ENCODE measurements at places on chromosomes 7 and 10.
A peak's percentile ranks its signal among the peaks of the same experiment; 100 is the strongest.

- DNase-seq = peak; percentile 97
Observed at GRCh38 chr7:7100432-7100849, 81.9 kb upstream of the C1GALT1 start.

GRCh38 chr7:98223351-98223897 lies 12.2 kb downstream of the BHLHA15 start:
- DNase-seq = no peak

- peak; percentile 54 for DNase-seq
Observed at GRCh38 chr7:12712236-12712635, 24.8 kb downstream of the ARL4A start.

DNA sequence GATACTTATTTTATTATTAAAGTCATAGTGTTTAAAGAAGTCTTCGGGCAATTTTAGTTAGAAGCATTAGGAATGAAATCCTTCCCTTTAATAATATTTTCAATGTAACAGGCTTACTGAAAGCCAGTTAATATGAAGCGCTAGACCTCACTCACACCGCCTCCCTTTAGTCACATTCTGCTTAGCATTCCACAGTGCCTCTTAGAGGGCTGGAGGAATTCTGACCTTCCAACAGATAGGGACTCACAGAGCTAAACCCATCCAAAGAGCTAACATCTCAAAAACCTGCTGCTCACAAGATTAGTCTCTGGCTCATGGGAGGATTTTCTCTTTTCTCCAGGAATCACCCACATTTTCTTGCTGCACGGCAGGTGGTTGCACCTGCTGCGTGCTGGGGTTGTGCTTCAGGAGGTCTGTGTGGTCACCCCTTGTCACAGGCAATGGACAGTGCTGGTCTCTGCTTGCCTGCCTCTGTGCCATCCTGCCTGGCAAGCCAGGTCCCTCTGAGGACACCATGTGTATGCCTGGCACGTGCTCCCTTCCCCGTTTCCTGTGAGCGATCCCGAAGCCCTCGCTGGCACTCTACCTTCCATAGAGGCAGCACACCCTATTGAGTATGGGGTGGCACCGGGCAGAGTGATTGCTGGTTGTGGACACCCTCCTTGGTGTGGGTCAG lies 91.8 kb downstream of the KLF6 start:
- DNase-seq = no peak

DNA sequence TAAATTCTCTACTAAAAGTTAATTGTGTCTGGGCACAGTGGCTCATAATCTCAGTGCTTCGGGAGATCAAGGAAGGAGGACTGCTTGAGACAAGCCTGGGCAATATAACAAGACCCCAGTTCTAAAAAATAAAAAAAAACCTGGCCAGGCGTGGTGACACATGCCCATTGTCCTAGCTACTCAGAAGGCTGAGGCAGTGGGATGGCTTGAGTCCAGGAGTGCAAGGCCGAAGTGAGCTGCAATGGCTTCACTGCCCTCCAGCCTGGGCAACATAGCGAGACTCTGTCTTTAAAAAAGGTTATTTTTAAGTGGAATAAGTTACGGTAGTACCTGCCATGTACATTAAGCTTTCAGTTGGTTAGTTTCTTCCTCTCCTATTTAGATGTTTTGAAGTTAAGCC lies 28.9 kb downstream of the CDK14 start:
- DNase-seq = no peak

DNA sequence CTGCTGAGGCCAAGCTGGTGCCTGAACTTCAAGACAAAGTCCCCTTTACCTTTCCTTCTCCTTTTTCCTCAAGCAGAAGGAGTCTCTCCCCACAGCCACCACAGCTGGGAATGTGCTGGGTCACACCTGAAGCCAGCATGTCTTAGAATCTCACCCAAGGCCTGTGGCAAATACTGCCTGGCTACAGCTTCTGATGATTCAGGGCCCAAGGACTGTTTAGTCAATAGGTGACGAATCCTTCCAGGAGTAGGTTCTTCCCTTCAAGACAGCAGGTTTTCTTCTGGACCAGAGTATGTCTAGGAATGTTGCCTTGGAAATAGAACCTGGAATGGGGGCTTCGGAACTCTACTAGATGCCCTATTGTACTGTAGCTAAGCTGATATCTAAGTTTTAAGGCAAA lies 374.6 kb downstream of the KIF20B start:
- no peak for DNase-seq

GRCh38 chr10:73225518-73225917 lies 21.5 kb downstream of the DNAJC9 start:
- DNase-seq = no peak

Data from hematopoietic multipotent progenitor cell treated with erythropoietin and hydrocortisone succinate and interleukin-3 and kit ligand, for 6 days (in vitro differentiated cells).